CD4-positive, alpha-beta T cell treated with Interleukin-15 for 4 hours (primary cell): ENCODE measurements at places on chromosomes 6 and 20.

- DNase-seq = no peak
Observed at GRCh38 chr6:163986313-163986712, 571.8 kb downstream of the QKI start.

GRCh38 chr20:46159101-46159897 lies 41.2 kb downstream of the CD40 start:
- no peak for DNase-seq

GRCh38 chr6:165049362-165049761 lies 260.0 kb downstream of the C6orf118 start:
- no peak for DNase-seq

GRCh38 chr6:40440053-40440452 lies 147.1 kb downstream of the LRFN2 start:
- DNase-seq = no peak

GRCh38 chr6:84052204-84052882 lies 18.8 kb downstream of the MRAP2 start:
- no peak for DNase-seq

DNA sequence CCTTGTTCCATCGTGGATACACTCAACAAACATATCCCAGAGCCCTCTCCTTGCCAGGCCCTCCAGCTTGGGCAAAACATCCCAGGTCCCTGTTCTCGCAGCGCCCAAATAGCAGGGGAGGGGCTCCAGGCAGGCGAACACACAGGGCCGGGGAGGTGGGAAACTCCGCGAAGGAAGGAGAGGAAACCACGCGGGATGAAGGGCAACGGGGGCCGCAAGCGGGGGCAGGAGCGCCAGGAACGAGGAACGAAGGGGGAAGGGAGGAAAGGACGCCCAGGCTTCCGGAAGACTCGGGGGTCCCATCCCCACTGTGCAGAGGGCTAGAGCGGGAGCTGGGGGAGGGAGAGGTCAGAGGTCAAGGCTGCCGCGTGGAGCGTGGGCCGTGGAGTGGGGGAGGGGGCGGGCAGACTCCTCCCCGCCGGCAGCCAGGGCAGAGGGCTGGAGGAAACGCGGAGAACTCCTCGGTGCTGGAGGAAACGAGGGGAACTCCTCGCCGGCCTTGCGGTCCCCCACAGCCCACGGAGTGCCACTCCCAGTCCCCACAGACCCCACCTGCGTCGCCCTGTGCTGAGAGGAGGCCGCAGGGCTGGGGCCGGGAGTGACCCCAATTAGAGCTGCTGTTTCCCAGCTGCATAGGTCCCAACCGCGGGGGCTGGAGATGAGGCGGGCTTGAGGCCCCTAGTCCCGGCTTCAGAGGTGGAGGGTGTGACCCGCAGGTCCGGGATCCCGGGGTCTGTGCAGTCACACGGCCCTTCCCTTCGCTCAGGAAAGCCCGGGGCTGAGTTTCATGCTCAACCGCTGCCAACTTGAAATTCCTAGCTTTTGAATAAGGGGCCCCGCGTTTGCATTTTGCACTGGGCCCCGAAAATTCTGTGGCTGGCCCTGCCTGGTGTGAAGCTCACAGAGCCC lies 1.2 kb upstream of the RBM38 start:
- DNase-seq = peak; percentile 41

DNA sequence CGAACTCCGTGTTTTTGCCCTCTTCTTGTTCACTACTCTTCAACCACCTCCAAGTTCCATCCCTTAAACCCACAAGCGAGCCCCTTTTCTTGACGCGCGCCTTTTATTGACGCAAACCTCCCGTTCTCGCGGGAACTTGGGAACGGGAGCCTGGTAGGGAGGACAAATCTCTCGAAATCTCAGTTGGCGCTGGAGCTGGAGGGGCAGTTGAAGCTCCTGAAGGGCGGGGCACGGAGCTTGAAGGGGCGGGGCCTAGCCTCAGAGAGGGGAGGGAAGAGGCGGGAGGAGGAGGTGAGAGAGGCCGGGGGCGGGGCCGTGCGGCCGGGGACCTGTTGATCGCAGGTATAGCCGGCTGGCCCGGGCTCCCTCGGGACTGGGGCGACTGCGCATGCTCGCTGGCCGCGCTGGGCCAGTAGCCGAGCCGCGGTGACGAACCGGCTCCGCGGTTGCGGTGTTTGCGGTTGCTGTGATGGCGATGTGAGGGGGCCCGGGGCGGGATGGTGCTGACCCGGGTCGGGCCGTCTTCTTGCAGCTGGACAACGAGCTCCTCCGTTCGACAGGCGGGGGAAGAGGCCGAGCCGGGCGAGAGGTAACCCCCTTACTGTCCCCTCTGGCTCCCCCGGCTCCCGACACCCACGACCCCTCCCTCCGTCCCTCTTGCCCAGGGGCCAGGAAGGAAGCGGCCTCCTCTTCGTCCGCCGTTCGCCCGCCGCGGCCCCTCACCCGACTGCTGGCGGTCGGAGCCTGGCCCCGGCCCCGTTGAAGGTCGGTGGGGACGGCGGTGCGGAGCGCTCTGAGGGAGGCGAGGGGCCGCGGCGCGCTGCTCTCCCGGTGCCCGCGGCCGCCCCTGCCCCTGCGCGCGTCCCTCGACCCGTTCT lies at the start of gene FAM135A:
TSS of gene FAM135A (plus strand) at position 395 of the 878 bp plus-strand sequence. CDS start 14,835 bp downstream, outside the sequence.
- DNase-seq = peak; percentile 94

DNA sequence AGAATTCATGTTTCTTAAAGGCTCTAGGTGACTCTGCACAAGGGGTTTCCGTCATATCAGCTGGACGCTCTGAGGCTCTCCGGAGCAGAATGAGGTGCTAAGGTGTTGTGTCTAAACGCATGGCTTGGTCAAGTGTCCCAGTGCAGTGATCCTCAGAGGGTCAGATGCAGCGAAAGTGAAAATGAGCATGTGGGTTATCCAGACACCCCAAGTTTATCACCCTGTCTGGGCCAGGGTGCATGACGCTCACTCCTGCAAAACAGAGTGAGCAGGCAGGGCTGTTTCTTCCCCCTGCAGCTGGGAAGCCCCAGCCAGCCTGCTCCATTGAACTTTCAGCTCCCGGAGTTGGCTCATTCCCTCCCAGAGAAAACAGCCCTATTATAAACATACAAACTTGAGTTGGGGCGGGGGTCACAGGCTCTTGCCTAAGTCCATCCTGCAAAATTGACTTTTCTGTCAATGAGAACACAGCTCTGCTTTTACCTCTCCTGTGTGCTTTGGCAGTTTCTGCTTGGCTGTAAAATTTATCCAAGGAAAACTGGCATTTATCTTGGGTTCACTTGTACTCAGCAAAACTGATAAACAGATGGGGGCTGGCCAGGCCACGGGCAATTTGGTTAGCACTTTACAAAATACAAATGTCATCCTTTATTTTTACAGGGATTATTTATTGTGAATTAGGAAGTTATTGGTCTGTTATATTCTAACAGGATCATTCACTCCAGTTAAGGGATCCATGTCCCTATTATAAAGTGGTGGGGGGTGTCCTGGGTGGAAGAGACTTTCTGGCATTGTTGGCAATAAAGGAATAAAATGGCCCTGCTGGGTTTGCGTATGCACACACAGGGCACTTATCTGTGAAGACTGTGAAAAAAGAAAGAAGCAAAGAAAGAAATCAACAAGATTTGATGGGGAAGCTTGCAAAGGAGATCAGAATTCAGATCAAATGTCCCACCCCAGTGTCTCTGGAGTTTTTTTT lies 154.9 kb downstream of the FOXA2 start:
- DNase-seq = no peak

- DNase-seq = no peak
Observed at GRCh38 chr6:75065523-75065922, 140.3 kb downstream of the COL12A1 start.

DNA sequence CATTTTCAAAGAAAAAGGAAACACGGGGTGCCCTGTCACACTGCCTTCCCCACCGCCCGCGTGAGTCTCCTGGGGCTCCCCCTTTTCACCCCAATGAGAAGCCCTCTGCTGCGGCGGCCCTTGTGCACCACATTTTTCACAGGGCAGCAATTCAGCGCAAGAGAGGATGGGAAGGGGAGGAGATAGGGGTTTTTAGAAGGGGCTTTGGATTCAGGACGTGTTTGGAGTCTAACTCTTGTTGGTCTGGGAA lies 726 bp upstream of the ARFGEF3 start:
- DNase-seq = no peak

DNA sequence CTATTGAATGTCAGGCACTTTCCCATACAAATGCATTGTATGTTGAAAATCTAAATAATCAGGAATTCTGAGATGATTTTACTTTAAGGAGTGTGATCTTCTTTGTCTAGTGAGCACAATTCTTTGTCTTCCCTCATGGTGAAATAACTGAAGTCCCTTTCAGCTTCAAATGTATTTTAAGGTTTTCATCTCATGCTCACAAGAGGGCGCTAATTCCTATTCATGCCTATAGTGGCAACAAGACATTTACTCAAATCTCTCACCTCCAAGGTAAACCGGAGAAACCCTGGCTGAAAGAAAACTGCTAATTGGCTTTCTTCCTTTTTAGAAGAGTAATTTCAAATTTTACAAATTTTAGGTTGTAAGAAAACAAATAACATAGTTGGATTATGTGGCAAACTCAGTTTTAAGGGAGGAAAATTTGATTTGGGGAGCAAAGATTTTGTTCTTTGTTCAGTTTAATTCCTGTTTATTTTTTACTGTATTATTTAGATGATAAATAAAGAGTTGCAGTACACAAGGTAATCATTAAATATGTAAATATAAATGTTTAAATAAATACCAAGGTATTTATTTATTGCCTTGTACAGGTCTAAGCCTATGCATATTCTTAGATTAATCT lies 69.1 kb downstream of the SLC35F1 start:
- DNase-seq = peak; percentile 34

DNA sequence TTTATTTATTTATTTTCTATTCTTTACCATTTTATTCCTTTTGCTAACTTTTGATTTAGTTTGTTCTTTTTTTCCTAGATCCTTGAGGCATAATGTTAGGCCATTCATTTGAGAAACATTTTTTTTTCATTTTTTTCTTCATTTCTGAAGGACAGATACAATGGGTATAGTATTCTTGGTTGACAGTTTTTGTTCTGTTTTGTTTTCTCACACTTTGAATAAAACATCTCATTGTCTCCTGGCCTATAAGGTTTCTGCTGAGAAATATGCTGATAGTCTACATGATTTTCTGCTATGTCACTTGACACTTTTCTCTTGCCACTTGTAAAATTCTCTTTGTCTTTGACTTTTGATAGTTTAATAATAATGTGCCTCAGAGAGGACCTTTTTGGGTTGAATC lies 294.6 kb upstream of the EPHA7 start:
- no peak for DNase-seq

- no peak for DNase-seq
Observed at GRCh38 chr20:6866741-6867140, 99.3 kb downstream of the BMP2 start.

- DNase-seq = no peak
Observed at GRCh38 chr6:165769884-165770283, 106.8 kb upstream of the PDE10A start.

DNA sequence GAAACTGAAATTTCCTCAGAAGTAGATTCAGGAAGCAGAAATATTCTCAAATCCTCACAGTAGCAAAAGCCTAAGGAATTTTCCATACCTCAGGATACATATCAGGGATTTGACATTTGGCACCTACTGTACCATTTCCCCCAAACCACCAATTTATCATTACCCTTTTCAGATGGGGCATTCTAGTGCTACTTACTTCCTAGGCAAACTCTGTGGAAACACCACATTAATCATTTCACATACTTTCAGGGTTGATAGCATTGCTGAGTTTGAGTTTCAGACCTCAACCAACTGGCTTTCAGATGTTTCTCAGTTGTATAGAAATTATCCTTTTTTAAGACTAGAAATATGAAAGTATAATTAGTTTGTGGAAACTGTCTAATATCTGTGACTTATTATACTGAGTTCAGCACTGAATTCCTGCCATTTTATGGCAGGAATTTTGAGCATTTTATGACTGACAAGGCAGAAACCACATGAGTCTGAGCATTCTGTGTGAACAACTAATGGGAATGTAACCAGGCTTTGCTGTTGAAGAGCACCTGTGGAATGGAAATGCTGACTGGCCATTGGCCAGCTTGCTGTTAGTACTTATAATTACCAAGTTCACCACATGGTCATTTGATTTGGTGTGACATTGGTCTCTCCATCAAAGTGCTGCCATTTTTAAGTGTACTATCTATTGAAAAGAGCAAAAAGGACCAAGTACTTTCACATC lies 35.1 kb upstream of the IRAK1BP1 start:
- DNase-seq = no peak

DNA sequence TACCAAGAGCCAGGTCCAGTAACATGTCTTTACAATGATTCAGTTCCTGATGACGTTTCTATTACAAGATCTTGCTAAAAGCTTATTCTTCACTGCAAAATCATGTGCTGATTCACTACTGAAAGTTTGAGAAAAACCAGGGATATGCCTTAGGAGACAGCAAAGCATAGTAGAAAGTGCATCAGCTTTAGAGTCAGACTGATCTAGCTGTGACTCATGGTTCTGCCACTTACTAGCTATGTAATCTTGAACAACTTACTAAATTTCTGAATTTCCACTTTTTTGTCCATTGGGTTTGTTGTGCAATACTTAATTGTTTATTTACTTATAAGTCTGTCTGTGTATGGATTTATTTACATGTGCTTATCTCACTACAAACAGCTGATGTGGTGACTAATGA lies 198.5 kb upstream of the RSPO3 start:
- DNase-seq = no peak

- no peak for DNase-seq
Observed at GRCh38 chr6:159483259-159483658, 209.8 kb downstream of the SOD2 start.

GRCh38 chr6:31585491-31585890 lies 586 bp upstream of the LST1 start:
- DNase-seq = peak; percentile 69

- no peak for DNase-seq
Observed at GRCh38 chr6:23654745-23655144, 471.3 kb upstream of the NRSN1 start.

GRCh38 chr6:55009131-55009530 lies 162.6 kb downstream of the FAM83B start:
- no peak for DNase-seq

- no peak for DNase-seq
Observed at GRCh38 chr6:3348821-3349220, 90.1 kb downstream of the PSMG4 start.

GRCh38 chr6:25921525-25922203 lies 8.8 kb downstream of the SLC17A2 start:
- no peak for DNase-seq
